ENCODE measurements at places on chromosomes 6 and 20.

DNA sequence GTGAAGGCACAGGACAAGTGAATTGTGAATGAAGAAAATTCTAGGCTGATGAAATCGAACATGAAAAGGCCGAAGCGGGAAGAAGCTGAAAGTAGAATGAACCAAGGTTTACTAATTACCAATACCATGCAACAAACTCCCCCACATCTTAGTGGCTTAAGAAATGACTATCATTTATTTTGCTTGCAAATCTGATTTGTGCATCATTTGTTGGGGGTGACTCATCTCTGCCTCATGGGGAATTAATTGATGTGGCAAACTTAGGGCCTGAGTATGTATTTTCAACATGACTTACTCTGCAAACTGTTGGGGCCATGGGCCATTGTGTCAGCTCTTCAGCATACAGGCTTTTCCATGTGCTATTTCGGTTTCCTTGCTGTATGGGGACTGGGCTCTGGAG, 26.8 kb downstream of the PPP1R14C start:
- no peak for DNase-seq

- no peak for DNase-seq
Observed at GRCh38 chr6:37517411-37517812, 17.7 kb upstream of the CCDC167 start.

GRCh38 chr20:3710011-3710466, 2.4 kb downstream of the SIGLEC1 start:
- DNase-seq = no peak

DNA sequence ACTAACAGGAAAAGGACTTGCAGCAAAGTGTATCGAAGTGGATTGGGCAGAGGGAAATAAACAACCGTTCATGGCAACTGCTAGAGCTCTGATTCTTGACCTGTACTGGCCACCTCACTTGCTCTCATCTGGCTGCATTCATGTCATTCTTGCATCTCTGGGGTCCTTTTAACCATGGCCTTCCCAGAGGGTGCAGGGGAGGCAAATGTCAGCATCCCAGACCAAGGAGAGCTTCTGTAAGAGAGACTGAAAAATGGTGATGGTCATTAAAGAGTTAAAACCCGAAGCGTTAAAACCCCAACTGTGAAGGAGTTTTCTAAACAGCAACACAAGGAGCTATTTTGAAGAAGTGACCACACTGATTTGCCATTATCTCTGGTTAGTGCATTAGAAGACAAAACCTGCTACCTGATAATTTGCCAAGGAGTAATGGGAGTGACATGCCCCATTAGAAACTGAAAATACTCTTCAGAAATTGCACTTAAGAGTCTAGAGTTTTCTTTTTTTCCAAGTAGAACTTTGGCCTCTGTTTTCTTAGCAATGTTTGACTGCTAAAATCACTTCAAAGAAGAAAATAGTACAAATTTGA, 62.4 kb downstream of the APCDD1L start:
- DNase-seq = no peak

DNA sequence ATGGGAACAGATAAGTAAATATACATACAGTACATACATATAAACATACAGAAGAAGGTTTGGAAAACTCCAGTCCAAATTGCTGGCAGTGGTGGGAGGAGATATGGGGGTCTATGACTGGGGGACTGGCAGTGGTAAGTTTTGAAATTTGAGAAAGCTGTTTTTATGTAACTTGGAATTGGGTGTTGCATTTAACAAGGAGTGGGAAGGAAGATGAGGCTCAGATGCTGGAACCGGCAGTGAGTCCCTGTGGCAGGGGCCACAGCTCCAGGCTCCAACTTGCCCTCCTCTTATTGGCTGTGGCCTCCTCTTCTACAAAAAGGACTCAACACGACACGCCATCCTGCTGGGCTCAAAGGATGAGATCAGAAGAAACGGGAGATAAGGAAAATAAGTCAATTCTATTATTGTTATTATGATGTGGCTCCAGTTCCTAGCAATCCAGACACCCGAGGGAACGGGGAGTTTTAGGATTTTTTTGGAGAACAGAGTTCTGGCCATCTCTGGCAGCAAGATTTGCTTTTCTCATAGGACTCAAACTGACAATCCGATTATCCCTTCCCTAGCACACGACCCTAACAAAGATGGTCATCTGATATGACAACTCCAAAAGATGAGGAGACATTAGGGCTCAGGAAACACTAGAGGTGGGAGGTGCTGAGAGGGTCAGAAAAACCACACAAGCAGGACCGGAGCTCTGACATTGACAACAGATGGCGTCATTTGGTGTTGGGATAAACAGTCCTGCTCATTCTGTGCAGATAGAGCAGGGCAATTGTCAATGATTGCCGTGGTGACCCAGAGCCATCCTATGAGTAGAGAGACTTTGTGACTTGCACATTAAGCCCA, 6.0 kb upstream of the TGM2 start:
- no peak for DNase-seq

GRCh38 chr20:19928328-19929011, 88.7 kb upstream of the NAA20 start:
- DNase-seq = no peak

DNA sequence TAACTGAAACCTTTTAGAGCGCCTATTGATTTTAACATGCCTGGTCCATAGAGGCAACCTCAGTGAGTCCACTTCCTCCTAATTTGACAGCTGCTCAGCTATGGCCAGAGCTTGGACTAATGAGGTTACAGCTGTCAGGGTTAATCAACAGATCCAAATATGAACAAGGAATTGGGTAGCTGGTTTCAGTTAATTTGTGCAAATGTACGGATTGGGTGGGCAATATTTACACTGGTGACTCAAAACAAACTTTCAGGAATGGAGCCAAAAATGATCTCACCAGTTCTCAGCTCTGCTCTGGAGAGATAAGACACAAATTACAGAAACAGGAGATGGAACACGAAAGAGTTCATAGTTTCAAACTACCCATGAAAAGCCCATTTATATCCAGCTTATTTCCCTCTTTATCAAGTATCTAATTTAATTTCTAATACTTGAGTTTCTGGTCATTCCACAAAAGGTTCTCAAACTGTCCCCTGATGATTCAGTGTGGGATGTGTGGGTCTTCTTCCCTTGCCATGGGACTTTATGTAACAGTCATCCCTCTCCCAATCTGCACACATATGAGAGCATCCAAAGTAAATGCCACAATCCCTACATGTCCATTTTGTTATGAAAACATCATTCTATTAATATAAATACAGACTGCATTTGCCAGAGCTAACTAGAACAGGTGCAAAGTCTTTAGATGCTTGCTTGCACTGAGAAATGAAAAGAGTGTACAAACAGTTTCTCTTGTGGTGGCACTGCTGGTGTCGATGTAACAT, 149.9 kb downstream of the RPS12 start:
- no peak for DNase-seq

GRCh38 chr6:15368186-15368585, 122.3 kb downstream of the JARID2 start:
- DNase-seq = no peak

DNA sequence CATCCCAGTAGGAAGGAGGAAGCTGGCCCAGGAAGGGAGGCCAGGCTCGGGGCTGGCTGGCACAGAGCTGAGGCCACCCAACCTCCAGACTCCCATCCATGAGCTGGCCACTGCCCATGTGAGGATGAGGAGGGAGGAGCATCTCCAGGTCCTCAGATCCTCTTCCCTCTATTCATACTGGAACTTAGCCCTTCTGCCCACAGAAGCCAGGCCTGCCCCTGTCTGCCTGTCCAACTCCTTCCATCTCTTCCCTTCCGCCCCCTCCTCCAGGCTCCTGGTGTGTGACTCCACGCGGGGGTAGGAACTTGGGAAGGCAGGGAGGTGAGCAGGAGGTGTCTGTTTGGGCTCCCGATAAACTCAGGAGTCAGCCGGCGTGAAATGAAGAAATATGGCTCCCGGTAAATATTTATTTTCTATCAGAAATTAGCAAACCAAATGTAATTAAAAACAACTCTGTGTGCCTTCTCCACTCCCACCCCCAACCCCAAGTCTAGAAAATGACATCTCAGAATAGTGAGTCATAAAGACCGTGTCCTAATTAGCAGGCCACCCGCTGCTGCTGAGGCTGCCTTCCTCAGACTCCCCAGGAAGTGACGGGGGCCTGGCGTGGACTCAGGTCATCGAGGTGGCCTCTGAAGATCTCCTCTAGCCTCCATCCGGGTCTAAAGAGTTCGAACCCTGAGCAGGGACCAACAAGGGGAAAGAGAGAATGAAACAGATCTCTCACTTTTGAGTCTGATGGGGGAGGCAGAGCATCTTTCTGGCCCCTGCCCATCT, 81.9 kb downstream of the MDGA1 start:
- DNase-seq = no peak

- no peak for DNase-seq
Observed at GRCh38 chr6:83708546-83708969, 343 bp downstream of the SNAP91 start.
